ENCODE measurements at places on chromosomes 7 and 10.

DNA sequence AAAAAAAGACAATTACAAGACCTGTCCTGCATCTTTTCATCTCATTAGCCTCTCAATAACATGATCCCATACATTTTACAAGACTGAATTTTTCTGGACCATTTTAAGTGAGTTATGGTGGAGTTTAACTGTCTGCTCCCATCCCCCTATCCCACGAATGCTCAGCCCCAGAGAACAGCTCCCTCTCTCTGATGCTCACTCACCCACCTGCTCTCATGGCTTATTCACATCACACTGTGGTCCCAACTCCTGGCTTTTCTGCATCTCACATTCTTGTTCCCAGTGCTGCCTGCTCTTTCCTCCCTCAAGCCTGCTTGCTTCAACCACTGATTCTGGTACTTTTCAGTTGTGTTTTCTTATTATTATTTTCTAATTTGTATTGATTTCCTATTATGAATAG, 20.4 kb upstream of the CCSER2 start:
- DNase-seq: no peak

GRCh38 chr7:78476851-78477405, 678.4 kb downstream of the PHTF2 start:
- DNase-seq: no peak

DNA sequence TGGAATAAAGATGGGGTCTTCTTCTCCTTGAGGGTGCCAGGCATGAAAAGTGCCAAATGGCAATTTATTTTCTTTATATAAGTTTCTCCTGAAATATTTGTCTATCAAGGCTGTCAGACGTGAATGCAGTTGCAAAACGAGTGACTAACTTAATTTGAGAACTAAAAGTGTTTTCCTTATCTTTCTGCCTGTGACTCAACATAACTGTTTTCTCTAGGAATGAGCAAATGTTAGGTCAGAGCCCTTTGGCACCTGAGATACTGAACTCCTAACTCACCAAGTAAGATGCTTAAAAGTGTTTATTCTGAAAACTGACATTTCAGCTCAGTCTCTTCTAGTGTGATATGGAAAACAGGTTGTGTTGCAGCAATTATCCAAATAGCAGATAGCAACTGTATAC, 197.0 kb downstream of the STK31 start:
- DNase-seq: no peak

- no peak for DNase-seq
These were observed 72.5 kb downstream of the C10orf90 start for GRCh38 chr10:126598009-126598408.

- no peak for DNase-seq
These were observed 81.2 kb downstream of the MKX start for GRCh38 chr10:27664461-27664860.

DNA sequence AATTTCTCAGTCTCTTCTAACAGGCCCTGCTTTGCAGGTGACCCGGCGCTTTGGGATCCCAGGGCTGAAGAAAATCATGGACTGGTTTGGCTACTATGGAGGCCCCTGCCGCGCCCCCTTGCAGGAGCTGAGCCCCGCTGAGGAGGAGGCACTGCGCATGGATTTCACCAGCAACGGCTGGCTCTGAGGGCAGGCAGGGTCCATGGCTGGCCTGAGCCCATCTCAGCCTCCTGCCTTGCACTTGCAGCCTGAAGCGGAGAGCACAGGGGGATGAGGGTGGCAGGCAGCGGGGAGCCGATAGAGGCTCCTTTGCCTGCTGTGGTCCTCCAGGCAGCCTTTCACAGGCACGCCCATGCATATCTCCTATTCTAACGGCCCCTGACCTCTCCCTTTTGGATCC, 21.8 kb downstream of the MORN4 start:
- DNase-seq: no peak

DNA sequence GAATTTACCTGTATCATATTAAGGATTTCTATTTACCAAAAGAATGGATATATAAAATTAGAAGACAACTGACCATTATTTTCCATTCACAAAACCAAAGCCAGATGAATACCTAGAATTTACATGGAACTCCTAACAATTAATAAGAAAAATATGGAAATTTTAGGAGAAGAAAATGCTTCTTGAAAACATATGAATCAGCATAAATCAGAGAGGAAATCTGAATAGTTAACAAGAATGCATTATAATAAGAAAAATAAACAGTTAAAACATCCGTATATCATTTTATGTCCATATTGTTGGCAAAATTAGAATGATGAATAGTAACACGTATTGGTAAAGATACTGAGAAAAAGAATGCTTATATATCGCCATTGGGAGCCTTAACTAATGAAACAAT, 505.5 kb downstream of the NEBL start:
- no peak for DNase-seq

GRCh38 chr10:95770084-95770720, 14.2 kb downstream of the ENTPD1 start:
- no peak for DNase-seq

GRCh38 chr7:28732071-28732869, 225.9 kb downstream of the TRIL start:
- peak; percentile 66 for DNase-seq

- no peak for DNase-seq
These were observed 64.3 kb upstream of the CTNNA3 start for GRCh38 chr10:67760272-67760671.

Measured in ascending aorta (tissue), 2 donors.